Pons (tissue), 1 donor: ENCODE measurements at places on chromosomes 7 and 10.

DNA sequence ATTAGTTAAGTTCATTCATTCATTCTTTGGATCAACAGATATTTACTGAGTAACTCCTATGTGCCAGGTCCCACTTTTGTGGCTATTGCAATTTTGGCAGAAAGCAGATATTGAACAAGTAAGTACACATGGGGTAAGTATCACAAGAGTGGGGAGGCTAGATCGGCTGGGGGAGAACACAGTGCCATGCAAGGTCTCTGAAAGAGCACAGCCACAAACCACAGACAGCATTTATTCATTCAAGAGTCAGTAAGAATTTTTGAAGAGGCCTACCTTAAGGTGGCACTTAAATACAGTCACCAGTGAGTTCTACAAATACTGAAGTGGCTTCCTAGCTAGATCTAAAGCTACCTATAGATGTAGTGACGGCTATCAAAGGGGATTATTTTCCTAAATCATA lies 304.2 kb downstream of the RNLS start:
- no peak for DNase-seq

DNA sequence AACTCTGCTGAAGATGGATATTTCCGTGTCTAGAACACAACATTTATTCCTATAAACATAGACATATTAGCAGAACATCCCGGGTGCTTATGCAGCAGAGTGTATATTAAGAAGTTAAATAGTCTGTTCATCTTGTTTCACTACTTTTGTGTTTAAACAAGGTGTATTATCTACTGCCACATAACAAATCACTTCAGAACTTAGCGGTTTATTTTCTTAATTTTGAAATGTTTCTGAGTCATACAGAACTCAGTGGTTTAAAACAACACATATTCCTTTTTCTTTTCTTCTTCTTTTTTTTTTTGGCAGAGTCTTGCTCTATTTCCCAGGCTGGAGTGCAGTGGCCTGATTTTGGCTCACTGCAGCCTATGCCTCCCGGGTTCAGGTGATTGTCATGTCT lies 25.8 kb downstream of the DENND10 start:
- DNase-seq = no peak

- no peak for DNase-seq
Observed at GRCh38 chr7:20642166-20642565, 26.7 kb downstream of the ABCB5 start.

- DNase-seq = peak; percentile 34
Observed at GRCh38 chr10:104642658-104643302, 1.7 kb downstream of the SORCS3 start.

DNA sequence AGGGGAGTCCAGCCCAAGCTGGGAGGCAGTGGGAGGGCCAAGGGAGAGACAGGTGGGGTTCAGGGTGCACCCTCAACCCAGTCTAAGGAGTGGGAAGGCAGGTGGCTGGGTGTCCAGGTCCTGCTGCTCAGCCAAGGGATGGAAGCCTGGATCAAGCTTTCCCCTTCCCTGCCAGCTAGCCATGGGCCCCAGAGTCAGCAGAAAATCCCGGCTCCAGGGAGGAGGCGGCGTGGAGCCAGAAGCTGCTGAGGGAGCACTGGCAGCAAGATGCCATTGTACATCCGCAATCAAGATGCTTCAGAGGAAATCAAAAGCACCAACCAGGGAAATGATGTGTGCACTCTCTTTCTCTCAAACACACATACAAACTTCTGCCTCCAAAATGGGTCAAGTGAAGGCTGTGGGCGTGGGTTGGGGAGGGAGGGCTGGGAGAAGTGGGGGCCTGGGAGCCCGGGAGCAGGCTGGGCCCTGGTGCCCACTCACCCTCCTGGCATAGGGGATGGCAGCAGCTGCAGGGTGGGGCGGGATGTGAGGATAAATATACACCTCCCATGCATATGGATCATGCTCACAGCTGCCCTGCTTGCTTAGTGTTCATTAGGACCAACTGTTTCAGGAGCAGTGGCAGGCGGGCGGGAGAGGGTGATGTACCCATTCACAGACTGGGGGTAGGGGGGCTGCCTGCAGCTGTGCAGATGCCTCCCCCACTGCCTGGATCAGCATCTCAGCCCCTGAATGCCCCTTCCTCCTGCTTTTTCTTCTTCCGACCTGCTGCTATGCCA lies 24.2 kb downstream of the TRIM8 start:
- no peak for DNase-seq

GRCh38 chr10:103930881-103931280 lies 12.9 kb upstream of the STN1 start:
- no peak for DNase-seq

DNA sequence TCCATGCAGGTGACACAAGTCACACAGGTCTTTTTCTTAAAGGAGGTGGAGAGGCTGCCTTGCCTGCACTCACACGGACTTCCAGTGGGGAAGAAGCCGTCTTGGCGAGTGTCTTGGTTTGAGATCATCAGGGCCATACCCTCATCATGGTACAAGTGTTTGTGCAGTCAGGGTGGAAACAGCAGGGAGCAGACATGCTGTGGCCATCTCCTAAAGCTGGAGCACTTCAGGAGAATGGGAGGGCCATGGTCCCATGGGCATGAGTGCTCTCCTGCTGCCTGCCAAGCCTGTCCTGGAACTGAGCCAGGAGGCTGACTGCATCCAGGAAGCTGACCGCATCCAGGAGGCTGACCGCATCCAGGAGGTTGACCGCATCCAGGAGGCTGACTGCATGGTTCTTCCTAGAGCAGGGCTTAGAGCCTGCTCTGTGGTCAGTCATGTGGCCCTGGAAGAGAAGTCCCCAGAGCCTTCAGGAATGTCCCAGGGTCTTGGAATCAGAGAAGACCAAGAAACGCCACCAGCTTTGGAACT lies 98.4 kb downstream of the ADARB2 start:
- DNase-seq = no peak

- peak; percentile 95 for DNase-seq
Observed at GRCh38 chr10:23065181-23065948, 30.0 kb upstream of the MSRB2 start.

- DNase-seq = no peak
Observed at GRCh38 chr10:132564249-132564605, 26.6 kb downstream of the INPP5A start.

DNA sequence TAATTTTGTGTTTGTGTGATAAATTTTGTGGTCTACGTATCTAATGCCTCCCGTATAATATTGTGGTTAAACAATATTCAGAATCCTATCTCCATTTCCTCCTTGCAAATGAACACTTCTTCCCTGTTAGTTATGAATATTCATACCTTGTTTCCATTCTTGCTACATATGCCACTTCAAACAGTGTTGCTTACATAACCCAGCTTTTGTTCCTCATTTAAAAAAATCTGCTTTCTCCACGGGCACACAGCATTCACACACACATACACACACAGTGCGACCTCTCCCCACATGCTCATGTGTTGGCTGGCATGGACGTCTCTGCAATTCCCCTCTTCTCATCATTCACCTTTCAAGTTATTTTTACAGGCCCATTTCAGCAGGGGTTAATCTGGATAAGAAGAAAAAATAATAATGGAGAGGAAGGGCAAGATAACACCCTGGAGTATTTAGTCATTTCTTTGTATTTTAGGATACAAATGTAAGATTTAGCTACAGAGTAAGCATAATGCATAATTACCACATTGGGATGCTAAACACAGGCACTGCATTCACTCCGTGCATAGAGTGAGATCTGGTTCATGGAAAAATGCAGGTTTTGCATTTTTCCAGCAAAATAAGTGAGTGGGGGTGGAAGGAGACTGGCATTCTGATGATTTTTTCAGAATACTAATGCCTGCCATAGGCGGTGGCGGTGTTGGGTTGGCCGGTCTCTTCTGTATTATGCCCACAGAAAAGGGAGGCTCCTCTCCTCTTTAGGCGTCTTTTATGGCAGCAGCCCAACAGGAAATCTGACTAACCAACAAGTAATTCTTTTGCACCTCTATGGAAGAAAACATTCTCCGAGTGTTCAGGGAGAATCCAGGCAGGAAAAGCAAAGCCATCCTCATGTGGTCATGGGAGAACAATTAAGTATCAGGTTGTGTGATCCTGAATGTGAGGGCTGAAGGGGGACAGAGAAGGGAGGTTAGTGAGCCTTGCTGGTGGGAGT lies 31.7 kb upstream of the ELMO1 start:
- DNase-seq = peak; percentile 51

DNA sequence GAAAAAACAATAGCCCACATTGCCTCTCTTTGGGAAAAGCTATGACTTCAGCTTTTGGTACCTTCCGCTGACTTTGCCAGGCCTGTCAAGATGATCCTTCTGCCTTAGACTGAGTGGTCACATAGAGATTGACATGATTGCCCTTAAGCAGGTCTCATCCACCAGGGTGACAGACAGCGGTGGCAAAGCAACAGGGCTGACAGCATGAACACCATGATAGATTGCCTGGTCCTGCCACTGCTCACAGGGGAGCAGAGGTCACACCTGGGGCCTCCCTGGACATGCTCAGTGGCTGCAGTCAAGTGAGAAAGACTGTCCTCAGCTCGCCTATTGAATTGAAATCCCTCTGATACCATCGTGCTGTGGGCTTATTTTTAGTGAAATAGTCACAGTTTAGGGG lies 1080.2 kb downstream of the KCNMA1 start:
- DNase-seq = no peak

GRCh38 chr7:75977743-75978142 lies 16.7 kb downstream of the TMEM120A start:
- DNase-seq = no peak

- no peak for DNase-seq
Observed at GRCh38 chr10:71799608-71800453, 26.5 kb upstream of the VSIR start.

DNA sequence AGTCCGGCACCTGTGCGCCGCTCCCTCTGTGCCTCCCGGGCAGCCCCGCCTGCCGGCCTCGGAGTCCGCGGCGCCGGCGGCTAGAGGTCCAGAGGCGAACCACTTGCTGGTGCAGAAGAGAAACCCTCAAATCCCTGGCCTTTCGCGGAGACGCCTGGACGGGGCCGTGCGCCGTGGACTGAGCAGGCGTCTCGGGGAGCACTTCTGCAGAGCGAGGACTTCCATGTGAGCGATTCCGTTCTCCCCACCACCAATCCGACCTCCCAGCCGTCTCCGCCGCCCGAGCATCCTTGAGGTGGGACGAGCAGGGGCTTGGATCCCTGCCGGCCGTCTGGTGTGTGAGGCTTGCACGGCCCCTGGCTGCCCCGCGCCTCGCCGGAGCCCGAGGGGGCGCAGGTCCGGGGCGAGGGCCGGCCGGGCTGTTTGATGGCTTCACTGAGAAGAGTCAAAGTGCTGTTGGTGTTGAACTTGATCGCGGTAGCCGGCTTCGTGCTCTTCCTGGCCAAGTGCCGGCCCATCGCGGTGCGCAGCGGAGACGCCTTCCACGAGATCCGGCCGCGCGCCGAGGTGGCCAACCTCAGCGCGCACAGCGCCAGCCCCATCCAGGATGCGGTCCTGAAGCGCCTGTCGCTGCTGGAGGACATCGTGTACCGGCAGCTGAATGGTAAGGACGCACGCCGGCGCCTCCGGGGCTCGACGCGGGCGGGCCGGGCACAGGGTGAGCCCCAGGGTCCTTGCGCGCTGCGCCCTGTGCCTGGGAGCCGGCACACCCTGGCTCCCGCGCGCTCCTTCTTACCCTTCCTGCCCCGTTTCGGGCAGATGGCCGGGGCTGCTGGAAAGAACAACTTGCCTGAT lies 660 bp downstream of the GALNT17 start:
- no peak for DNase-seq

- DNase-seq = peak; percentile 22
Observed at GRCh38 chr7:127809261-127809702, 157.3 kb downstream of the SND1 start.

- no peak for DNase-seq
Observed at GRCh38 chr10:70222340-70222794, 10.9 kb downstream of the PPA1 start.

DNA sequence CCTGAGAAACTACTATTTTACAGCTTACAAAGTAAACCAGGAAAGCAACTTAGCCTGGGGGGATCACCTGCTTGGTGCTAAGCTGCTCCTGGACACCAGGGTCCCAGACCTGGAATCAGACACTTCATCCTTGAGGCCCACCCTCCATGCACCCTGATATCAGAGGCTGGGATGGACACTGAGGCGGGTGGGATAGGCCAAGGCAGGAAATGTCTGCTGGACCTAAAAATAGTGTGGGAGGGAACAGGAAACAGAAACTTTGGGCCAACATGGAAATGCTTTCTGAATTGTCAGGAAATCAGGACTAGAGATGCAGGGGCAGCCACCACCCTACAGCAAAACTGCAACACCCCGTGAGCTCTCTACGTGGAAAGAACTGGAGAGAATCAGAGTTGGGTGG lies 101.5 kb upstream of the PODXL start:
- DNase-seq = no peak

DNA sequence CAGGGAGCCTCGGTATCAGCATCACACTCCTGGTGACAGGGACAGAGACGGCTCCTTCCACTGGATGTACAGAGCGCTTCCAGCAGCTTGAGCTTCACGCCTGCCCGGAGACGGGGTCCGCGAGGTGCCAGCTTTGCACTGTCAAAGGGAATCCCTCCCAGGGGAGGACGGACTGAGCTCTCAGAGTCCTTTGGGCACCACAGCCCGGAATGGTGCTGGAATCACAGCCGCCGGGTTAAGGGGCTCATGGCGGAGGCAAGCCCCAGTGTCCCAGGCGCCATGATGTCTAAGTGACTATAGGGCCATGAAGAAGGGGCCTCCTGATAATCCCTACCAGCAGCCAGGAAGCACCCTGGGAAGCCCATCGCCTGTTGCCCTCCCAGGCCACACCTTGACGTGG lies 41.4 kb downstream of the PTPRN2 start:
- no peak for DNase-seq

- no peak for DNase-seq
Observed at GRCh38 chr7:135980012-135980551, 2.9 kb upstream of the MTPN start.

DNA sequence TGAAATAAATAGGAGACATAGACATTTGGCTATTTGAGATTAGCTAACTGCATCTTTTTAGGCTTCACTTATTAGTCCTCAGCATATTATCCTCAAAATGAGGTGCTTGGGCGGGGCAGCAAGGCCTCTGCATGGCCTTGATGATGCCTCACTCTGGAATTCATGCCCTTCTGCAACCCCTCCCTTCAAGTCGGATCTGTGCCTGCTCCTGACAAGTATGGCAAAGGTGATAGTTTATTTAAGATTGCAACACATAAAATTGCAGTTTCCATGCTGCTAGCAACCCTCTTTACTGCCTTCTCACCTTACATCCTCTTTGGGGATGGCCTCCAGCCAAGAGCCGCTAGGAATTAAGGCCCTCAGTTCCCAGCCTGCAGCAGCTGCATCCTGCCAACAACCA lies 241.3 kb upstream of the ADARB2 start:
- no peak for DNase-seq

DNA sequence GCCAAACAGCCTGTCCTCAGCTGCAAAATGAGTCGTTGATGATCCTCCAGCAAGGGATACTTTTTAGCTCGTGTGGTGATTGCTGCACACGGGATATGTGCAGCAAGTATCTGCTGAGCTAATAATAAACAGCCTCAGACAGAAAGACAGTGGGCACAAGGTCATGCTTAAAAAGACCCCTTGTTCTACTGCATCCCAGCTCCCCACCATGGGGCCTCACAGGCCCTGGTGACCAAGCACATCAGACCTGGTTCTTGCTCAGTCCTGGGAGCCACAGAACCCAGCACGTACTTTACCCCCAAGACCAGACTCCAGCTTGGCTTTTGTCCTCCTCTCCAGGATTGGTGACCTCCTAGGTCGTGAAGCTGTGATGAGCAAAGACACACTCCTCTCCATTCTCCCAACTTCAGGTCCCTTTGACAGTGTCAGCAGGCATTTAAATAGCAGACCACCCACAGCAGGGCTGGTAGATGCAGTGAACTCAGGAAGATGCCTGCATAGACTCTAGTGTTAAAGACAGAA lies 50.5 kb downstream of the EGFR start:
- no peak for DNase-seq
